ENCODE measurements at places on chromosomes 5 and 9.

GRCh38 chr9:103755986-103756385 is 338.1 kb upstream of the SMC2 start:
- no peak for DNase-seq

- DNase-seq, result peak; percentile 67
These were observed at the start of gene FBP1 for GRCh38 chr9:94639061-94639998. Gene FBP1 (minus strand): TSS chr9:94639518. CDS start chr9:94639310, 208 bp downstream.

- no peak for DNase-seq
These were observed 300.4 kb downstream of the IRX2 start for GRCh38 chr5:2451100-2451499.

- DNase-seq, result no peak
These were observed 346.4 kb upstream of the FAM174A start for GRCh38 chr5:100188778-100189177.

DNA sequence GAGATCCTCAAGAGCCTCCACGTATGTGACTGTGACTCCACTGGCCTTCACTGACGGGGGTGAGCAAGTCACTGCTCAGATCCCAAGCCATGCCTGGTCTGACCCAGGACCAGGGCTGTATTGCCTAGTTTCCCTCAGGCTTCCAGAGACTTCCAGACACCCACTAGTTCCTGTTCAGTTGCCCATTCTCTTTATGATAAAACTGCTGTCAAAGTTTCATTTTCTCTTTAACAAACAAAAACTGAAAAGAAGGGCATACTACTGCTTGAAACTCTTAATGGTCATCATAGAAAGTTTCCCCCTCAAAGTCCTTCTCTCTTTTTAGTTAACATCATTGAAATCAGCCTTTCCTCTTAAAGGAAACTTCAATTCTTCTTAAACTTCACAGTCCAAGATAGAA is 105.7 kb upstream of the GHR start:
- no peak for DNase-seq

GRCh38 chr9:98958271-98958984 is 14.7 kb downstream of the COL15A1 start:
- DNase-seq, result no peak

DNA sequence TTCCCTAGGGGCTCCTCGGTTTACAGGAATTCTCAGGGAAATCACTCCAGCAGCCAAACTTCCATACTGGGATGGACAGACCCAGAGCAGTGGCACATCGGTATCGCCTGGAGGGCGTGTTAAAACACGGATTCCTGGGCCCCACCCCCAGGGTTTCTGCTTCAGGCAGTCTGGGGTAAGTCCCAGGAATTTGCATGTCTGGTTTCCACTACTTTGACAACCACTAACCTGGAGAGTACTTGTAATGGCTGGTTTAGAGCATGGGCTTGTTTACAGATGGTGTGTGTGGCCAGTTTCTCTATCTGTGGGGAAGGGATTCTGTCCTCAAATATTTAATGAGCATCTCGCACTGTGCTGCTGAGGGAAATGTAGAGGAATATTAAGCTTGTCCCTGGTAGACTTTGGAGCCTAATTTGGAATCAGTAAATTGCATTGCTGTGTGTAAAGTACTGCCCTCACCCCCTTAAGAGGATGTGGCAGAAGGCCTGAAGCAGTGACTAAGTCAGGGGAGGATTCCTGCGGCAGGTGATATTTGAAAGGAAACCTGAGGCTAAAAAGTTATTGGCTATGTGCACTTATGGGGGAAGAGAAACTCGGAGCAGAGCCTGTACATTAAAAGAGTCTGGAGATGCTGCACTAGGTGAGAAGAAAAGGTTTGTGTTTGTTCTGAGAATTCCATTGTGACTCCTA is 18.6 kb upstream of the TJP2 start:
- DNase-seq, result peak; percentile 60

DNA sequence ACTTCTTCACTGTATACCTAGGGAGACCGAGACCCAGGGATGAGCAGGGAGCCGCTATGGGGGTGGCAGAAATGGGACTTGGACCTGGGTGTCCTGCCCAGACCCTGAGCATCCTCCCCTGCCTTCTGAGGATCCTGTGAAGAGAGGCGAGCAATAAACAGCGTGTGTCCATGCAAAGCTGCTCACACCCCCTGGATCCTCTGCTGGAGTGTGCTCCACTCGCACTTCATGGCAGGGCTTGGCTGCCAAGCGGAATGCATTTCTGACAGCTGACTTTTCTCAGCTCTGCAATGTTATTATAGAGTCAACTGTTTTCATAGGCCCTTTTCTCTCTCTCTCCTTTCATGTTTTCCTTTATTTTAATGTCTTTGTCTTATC is 31.0 kb upstream of the ALDH1B1 start:
- DNase-seq, result no peak

DNA sequence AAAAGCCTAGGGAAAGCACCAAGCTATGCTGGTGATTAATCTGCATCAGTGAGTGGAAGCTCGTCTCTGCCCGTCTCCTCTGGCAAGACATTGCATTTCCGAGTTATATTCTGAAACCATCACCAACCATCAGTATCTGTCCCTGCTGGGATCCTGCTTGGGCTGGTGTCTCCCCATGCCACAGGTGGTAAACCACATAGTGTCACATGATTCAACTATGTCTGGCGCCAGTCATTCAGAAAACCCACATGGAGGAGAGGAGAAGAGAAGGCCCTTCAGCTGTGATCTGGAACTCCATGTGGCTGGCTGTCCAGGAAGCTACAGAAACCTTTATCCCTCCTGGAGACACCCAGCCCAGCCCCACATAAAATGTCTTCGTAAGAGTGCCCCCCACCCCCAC is 4.8 kb downstream of the IL9 start:
- no peak for DNase-seq

GRCh38 chr5:150113047-150113744 is 26.8 kb upstream of the CSF1R start:
- DNase-seq, result peak; percentile 35

DNA sequence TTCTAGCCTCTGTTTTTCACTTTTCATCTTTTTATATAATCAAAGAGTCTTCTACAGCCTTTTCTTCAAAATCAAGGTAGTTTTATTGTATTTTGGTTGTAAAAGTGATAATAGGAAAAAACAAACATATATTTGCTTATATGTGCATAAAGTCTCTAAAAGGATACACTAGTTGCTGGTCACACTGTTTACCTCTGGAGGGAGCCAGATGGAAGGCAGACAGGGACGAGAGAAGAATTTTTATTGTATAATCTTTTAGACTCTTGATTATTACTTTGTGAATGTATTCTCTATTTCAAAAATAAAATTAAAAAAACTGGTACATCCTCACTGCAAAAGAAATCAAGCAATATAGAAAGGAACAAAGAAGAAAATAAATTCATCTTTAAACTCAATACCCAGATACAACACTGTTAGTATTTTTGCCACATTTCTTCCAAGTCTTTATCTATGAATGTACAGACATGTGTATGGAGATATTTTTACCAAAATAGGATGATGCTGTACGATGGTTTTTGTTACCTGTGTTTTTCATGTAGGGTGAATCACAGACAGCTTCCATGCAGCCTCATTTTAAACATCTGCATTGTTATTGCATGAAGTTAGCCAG is 6.1 kb upstream of the RNF183 start:
- DNase-seq, result peak; percentile 51

DNA sequence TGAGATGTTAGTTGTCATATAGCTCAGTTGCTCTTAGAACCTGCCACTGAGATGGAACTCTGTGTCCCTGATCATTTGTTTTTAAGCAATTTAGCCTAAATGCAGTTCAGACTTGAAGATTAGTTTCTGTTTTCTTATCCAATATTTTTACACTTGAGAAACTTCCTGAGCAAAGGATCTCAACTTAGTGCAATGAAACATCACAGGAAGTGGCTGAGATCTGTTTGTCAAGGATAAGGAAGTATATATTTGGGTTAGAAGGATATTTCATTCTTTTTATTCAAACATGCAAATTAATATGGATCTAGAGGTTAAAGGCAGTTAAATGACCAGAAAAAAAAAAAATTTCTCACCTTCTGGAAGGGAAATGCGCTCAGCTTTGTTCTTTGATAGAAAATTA is 19.7 kb upstream of the F2R start:
- DNase-seq, result no peak

DNA sequence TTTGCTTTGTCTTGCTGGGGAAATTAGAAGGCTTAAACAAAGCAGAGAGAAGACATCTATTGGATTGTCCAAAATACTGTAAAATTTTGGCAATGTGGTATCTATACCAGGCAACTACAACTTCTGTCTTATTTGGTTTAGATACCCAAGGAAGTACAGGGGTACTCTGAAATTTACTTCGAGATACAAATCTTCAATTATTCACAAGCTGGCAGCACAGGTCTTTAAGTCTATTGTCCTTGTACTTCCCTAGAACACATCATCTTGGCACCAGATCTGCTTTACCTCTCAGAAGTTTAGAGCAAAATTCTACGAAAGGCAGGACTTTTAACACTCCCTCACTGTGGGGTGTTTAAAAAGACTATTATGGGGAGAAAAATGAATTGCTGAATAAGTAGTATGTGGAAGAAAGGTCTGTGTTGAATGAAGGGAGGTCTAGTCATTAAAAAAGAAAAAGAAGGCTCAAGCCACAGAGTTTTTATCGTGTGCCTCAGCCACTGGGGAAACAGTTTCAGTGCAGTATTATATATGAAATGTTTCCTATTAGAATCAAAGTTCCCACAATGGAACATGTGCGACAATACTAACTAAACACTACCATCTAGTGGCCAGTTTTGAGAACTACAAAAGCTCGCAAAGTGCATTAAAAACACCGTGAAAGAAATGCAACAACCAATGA is 93.7 kb downstream of the PDE4D start:
- peak; percentile 74 for DNase-seq

- DNase-seq, result no peak
These were observed 45.1 kb downstream of the TTC1 start for GRCh38 chr5:160054047-160054446.

DNA sequence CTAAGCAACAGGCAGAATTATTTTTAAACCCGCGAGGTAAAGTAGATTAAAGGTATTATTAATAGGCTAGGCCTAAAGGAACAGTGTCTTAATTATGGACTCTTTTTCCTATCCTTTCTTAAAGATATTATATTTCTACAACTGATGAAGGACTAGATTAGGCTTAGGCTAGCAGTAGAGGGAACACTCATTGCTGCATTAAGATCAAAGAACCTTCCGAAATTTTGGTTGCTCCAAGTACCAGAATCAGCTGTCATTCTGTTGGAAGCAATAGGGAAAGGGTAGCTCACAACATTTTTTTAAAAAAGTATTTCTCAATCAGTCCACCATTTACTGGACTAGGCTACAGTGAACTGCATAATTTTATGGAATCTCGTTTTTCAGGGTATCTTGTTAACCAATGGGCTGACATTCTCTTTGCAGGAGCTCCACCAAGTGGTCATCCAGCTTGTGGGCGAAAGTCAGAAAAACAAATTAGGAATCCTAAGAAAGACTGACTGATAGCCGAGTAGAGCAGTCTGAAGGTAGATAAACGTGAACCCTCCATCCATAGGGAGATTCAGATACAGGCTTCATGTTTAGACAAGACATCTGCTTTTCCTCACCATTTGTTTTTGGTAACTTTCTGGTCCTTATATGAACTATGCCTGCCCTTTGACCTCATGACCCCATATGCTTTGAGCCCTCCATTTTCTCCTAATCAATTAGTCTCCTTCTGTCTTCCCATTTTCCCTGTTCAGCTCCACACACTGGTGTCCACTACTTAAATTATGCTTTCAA is 103.6 kb upstream of the CHD1 start:
- DNase-seq, result peak; percentile 80

GRCh38 chr5:15446552-15446951 is 53.4 kb upstream of the FBXL7 start:
- DNase-seq, result no peak

DNA sequence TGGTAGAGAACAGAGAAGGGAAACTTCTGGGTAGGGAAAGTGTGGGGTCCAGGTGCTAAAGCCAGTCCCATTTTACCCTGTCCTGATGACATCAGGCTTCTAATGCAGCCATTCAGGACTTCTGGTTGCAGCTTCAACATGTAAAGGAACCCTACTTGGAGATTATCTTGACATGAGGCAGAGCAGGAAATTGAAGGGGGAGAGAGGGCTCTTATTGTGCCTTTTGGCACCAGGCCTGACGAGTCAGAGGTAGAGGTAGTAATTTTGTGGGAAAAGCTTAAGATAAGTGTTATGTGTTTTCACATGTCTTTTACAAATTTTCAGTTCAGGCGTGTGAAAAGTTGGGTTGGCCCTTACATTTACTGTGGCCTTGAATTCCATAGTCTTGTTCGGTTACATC is 102.4 kb upstream of the APC start:
- no peak for DNase-seq

DNA sequence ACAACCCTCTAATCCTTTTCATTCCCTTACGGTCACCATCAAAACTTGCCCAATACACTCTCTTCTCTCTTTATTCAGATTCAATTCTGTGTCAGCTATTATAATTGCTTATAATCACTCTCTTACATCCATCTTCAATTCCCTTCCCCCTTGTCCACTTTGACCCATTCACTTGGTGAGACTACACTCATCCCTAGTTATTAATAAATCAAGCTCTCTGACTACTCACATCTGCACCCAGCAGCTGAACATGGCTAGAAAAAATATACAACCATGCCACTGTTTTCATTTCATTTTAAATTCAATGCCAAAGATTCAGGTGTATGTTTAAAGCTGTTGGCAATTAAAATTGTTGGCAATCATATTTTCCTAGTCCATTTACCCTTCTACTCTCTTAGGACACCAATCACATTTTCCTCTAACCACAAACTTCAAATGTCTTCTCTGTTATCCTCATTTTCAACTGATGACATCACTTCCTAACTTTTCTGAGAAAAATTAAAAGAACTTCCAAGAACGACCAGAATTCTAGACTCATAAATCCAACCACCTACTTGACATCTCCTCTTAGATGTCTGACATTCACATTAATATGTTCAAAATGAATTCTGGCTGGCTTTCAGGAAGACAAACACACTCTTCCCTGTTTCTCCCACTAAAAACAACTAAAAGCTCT is 5.5 kb downstream of the C5orf15 start:
- no peak for DNase-seq

DNA sequence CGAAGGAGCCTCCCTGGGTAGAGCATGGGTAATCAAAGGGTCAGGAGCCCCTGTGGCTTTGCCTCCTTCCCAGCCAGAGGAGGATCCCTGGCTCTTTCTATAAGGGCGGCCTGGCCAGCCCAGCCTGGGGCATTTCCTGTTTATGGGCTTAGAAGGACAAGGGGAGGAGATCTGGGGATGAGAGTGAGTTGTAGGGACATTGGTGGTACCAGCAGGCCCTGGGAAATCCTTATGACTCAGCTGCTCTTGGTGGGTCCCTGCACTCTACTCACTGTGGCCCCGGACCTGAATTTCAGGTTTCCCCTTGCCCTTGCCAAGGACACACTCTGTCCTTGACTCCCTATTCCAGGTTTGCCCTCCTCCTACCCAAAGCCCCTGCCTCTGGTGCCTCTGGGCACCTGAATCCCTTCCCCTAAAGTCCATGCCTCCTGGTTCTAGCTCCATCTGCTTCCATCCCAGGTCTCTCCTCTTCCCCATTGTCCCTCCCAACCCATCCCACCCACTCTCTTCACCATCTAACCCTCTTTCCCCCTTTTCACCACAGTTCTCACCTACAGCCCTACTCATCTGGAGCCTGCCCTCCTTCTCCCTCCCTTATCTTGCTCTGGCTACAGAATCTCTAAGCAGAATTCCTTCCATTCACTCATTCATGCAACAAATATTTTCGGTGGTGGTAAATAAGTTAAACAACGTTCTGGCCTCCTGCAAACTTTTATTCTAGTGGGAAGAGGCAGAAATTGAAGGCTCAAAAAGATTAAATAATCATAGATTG is 34.9 kb downstream of the PCDH1 start:
- peak; percentile 69 for DNase-seq
